ENCODE measurements at places on chromosomes 2 and 18.

DNA sequence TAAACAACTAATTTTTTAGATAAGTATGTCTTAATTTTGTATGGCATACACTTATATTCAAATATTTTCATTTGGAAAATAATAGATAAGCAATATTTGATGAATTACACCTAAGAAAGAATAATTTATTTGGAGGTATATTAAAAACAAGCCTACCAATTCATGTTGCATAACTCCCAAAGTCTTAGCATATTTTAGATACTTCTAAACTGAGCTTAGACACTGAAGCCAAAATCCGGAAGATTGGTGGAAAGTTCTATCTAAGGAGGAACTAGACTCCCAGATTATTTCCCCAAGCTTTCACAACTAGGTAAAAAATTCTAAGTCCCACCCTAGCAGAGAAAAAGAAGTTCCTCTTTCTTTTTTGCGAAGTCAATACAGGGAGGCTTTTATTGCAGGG, 221.0 kb upstream of the MMADHC start:
- no peak for DNase-seq

- DNase-seq: no peak
These were observed 216.1 kb upstream of the RAB6C start for GRCh38 chr2:129763190-129763846.

DNA sequence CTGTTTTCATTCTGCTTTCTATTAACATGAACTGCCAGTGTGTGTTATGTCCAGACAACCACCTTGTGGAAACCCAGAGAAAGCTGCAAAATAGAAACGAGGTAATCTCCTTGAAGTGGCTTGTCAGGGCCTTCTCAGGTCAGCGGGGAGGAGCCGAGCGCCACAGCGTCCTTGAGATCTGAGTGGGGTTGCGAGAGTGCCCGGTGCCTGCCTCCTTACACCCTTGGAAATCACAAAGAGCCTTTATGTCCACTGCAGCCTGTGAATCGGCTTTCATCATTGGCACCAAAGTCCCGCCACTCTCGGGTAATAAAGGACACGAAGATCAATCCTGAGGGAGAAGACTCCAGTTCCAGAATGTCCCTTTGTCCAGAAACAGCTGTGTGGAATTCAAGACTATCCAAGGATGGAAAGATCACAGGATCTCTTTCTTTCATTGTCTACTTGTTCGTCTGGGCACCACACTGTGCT, 135.2 kb downstream of the HRH4 start:
- no peak for DNase-seq

DNA sequence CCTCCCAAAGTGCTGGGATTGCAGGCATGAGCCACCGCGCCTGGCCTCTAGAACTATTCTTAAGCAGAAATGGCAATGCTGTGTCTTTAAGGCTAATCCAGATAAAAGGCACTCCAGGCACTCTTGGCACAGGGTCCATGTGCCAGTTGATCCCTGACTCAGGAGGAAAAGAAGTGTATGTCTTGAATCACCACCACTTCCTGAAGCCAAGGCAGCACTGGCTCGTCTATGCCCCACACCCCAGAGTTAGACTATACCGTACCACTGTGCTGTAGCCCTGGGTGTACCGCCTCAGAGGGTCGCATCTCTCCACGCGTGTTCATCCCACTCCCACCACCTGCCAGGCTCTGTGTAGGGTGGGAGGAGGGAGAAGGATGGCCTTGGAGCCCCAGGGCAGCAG, 9.0 kb downstream of the TNFRSF11A start:
- no peak for DNase-seq

DNA sequence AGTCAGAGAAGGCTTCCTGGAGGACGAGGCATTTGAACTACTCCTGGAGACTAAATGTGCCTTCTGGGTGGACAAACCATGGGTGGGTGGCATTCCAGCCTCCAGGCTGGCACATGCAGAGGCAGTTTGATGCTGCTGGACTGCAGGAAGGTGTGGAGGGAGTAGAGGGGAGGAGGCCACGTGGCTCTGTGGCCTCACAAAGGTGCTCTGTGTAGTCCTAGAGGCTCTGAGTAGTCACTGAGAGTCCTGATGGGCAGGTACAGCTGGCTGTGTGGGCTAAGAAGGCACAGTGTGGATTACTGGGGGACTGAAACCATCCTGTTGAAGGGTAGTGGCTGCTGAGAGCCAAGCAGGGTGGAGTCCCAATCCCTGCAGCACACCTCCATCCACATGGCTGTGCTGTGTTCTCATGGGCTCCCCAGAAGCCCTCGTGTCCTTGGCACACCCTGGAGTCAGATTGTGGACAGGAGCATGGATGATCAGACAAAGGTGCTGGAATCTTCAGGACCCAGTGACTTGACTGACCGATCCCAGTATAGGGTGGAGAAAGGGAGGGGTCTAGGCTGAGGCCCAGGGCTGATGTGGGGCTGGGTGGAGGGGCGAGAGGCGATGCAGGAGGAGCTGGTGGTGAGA, 87.4 kb upstream of the HS6ST1 start:
- DNase-seq: no peak

- no peak for DNase-seq
These were observed 110.9 kb downstream of the MIB1 start for GRCh38 chr18:21851327-21851961.

DNA sequence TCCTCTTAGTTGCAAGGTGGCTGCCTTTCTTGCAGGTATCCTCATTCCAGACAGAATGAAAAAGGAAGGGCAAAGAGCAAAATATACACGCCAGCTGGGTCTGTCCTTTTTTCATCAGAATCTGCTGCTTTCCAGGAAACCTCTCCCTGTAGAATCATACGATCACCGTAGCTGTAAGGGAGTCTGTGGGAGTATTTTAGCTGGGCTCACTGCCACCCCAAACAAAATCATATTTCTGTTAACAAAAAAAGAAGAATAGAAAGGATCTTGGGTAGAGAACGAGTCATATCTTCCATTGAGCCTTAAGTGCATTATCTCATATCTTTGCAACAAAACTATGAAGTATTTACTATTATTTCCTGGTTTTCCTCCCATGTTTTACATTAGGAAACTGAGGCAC, 15.0 kb upstream of the TANC1 start:
- no peak for DNase-seq

DNA sequence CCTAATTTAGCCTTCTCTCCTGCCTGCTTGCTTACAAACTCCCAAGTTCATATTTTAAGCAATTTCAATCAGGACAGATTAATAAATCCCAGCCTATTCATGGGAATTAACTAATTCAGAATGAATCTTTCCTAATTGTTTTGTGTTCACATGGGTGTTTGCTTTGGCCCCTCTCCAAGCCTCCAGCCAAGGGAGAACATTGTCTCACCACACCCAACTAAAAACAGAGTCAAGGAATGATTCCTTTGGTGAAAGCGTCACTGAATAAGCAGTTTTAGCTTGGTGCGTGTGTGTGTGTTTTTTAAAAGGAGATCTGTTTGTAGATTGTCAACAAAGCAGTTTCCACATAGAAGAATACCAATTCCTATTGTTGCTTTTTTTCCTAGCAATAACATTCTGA, 43.0 kb upstream of the DSG1 start:
- no peak for DNase-seq

DNA sequence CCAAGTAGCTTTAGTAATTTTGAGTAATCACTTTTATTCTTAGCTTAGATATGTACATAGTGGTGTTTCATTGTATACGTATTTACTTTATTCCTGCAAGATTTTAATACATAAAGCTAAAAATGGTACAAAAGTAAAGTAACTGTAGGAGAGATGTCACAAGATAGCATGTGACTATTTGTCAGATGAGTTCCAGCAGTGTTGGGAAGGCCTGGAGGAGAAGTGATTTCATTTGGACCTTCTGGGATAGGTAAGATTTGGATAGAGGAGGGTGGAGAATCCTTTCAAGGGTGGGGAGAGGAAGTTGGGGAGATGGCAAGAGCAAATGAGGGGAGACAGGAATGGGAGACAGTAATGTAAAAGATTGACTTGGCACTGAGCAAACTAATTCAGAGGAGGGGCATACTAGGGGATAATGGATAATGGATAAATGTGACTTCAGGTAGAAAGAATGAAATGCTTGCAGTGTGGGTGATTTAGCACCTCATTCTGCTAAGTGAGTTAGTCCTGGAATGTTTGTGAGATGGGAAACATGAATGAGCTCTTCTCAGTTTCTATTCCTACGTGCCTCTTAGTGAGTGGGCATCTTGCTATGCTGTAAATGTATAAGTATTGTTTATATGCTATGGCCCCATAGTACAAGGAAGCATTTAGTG, 10.5 kb downstream of the WDR43 start:
- no peak for DNase-seq

DNA sequence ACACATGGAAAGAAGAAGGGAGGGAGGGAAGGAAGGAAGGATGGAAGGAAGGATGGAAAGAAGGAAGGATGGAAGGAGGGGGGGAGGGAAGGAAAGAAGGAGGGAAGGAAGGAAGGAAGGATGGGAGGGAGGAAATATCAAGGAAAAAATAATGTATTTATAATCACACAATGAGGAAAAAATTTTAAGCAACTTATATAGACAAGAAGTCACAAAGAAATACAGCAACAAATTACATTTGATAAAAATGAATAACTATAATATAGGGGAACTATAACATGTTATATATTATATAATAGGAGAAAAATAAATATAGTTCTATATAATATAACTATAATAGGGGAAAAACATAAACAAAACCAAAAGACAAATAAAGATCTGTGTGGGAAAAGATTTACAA, 441.8 kb downstream of the LRATD1 start:
- DNase-seq: no peak

DNA sequence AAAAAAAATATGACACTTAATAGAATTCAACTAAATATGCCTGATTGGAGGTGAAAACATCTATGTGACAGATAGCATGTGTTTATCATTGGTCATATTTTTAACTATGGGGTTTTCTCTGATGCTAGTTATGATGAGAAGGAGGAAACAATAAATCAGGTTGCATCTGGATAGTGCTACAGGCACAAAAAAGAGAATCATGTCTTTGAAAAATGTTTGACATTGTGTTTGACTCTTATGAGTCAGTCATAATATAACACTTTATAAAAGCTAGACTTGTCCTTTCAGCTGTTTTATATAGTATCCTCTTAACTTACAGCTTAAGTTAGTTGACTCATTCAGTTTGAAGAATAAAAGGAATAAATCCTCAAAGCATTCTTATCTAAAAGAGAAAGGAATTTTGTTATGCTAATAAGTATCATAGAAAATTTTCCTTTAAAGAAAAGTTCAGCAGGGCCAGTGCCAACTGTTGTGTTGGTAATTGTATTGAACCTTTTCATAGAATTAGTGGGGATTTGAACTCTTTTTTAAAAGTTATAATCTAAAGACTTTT, 78.4 kb upstream of the UBXN4 start:
- DNase-seq: no peak

- no peak for DNase-seq
These were observed 25.5 kb upstream of the NFU1 start for GRCh38 chr2:69462780-69463179.

DNA sequence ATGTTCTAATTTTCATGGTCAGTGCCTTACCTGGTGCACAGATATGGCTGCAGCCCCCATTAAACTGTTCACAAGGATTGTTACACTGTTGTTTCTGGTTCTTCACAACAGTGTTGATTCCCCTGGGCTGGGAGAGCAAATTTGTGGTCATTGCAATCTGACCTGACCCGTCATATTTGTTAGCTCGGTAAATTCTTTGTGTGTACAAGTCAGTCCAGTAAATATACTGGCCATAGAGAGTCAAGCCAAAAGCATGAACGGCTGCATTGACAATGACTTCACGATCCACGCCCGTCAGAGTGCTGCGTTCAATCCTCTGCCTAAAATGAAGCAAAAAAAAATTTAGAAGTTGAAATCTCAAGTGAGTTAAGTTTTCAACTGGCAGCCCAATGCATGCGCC, 134.6 kb downstream of the DHRS9 start:
- DNase-seq: no peak

DNA sequence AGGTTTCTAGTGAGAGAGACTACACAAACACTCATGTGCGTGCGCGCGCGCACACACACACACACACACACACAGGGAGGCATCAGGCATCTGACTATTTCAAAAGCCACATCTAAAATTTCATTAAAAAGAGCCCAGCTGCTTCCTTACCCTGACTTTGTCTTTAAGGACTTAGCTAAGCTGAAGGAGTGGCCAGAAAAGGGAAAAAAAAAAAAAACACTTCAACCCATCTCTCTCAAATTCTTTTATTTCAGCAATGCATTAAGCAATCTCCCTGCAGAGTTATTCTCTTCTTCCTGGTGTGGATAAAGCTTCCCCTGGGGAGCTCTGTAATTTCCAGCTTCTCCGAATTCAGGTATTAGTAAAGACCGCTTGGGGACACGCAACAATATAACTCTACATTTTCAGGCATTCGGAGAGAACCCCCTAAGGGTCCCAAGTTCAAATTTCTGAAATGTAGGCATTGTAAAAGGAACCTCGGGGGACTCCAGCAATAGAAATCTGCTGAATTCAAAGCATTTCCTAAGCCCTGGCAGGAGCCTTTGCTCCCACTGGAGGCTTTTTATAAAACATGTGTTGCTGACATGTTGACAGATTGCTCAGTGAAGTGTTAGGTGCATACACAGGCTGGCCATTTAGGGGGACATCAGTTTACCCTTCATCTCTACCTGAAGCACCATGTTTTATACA, 67.0 kb downstream of the ZNF521 start:
- no peak for DNase-seq

DNA sequence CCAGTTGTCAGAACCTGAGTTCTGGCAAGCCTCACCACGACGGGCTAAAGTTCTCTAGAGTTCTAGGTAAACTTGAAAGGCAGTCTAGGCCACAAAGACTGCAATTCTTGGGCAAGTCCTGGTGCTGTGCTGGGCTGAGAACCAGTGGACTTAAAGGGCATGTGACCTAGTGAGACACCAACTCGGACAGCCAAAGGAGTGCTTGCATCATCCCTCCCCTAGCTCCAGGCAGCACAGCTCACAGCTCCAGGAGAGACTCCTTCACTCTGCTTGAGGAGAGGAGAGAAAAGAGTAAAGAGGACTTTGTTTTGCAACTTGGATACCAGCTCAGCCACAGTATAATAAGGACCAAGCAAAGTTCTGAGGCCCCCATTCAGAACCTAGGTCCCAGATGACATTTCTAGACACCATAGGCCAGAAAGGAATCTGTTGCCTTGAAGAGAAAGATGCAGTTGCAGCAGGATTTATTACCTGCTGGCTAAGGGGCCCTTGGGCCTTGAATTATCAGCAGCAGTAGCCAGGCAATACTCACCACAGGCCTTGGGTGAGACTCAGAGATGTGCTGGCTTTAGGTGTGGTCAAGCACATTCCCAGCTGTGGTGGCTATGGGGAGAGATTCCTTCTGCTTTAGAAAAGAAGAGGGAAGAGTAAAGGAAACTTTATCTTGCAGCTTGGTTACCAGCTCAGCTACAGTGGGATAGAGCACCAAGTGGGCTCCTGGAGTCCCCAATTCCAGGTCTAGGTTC, 51.8 kb downstream of the UPP2 start:
- no peak for DNase-seq

- DNase-seq: no peak
These were observed 323.3 kb downstream of the TGIF1 start for GRCh38 chr18:3773303-3773702.

GRCh38 chr2:199847181-199847864, 3.7 kb downstream of the FTCDNL1 start:
- no peak for DNase-seq

GRCh38 chr2:75561566-75562512, 1.1 kb upstream of the EVA1A start:
- DNase-seq: no peak
